Kidney tubule cell (primary cell): ENCODE measurements at places on chromosomes 12 and 14.

DNA sequence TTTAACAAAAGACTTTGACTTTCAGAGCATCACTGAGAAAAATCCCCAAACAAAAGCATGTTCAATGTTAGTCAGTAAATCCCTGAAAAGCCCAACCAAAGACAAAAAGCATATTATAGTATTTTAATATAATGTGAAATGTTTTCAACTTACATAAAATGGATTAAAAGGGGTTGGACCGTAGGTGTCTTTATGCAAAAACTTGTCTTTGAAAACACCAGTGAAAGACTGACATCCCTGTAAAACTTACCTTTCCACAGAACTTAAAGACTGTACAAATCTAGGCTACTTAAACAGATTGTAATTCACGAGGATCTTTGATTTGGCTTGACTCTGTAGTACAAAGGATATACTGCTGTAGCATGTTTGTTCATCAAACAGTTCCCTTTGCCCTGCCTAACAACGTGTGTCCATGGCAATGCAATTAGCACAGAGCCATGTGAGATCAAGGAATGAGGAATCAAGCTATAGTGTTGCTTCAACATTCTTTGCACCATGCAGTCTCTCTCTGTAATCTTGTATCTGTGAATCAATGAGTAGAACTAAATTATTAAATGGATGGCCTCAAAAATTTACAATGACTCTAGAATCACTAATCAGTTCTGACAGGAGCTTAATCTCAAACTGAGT, 138.5 kb upstream of the SYT1 start:
- no peak for DNase-seq

DNA sequence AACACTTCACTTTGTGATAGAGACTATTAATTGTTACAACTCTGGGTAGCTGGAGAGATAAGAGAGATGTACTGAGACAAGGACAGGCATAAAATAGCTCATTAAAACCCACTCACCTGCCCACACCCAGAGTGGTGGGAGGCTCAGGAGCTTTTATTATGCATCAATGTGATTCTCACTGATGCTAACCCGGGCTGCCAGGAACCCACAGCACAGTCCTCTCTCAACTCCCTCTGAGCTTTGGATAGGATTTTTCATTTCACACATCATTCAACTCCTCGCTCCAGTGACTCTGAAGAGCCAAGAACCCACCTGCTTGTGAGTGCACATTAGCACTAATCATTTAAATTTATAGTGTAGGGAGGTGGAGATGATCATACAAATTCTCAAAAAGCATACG, 827.9 kb downstream of the FLRT2 start:
- no peak for DNase-seq

DNA sequence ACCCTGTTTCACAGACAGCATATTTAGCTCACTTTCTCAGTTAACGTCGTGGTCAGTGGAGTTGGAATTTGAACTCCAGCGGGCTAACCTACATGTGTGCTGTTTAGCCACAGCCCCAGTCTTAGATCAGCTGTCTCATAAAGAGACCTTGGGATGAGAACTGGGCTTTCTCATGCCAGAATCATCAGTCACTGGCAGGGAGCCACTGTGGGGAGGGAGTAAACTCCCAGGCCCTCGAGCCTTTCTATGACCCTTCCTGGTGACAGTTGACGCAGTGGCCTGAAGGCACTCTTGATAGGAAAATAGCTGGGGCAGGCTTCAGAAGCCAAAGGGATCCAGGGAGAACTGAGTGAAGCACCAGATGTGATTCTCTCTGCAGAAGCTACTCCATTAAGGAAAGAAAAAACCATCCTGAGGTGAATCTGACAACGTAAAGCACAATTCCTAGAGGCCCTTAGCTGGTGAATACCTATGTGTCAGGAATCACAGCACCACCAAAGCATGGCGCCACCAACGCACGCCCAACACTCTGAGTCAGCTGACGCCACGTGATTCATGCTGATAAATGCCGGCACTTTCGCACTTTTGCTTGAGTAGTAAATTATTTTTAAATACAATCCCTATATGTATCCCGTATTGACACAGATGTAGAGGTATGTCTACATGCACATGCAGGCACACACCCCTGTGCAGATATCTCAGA, 279.6 kb upstream of the TMEM132C start:
- no peak for DNase-seq

GRCh38 chr14:68843471-68844209, 50.8 kb upstream of the ZFP36L1 start:
- peak; percentile 71 for DNase-seq

GRCh38 chr12:39368096-39368495, 74.8 kb downstream of the KIF21A start:
- DNase-seq = peak; percentile 20

DNA sequence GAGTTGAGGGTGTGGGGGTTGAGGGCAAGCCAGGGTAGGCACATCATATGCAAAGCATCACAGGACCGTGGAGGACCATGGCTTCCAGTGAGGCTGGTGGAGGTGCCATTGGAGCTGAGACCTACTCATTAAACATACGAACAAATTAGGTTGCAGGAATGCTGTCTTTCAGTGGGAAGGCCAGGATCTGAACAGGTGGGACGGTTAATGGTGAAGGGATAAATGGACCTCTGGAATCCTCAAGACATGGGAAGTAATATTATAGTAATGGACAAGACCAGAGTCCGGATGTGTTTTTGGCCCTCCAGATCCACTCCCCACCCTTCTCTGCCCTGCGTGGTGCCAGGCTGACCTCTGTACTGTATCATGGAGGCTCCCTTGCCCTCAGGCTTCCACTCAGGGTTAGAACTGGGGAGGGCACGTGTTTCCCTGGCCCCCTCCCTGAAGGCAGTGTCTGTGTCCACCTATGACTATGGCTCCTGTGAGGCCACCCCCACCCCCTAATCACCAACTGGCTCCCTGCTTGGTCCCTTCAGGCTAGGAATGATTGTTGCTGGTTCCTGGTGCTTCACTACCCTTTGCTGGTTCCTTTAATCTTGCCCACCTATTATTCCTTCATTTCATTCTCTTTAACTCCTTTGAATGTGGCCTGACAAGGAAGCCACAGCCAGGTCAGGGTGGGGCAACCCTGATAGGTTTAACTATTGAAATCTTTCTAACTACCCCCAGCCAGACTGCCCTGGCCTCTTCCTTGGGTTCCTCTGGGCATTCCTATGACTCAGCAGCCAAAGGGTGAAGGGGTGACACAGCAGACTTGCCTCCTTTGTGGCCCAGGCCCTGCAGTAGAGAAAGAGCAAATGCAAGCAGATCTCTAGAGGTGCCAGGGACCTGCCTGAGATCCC, 10.7 kb downstream of the DHRS2 start:
- DNase-seq = peak; percentile 80

GRCh38 chr12:122208073-122208820, 4.7 kb downstream of the B3GNT4 start:
- no peak for DNase-seq

DNA sequence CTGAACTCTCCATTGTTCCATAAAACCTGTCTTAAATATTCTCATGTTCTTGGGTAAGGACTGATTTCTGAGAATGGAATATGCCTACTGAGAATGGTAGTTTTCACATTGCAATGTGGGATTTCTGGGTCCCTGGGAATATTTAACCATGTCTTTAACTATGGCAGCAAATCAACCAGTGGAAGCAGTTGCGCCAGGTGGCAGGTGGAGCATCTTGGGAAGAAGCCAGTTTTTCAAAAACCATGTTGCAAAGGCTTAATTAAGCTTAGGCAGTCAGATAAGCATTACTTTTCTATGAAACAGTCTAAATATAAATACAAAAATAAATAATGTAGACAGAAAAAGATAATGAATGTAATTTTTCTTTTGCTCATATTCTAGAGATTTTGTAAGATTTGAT, 448.1 kb downstream of the ADAMTS20 start:
- DNase-seq = no peak
